ENCODE measurements at places on chromosomes 1 and 21.

DNA sequence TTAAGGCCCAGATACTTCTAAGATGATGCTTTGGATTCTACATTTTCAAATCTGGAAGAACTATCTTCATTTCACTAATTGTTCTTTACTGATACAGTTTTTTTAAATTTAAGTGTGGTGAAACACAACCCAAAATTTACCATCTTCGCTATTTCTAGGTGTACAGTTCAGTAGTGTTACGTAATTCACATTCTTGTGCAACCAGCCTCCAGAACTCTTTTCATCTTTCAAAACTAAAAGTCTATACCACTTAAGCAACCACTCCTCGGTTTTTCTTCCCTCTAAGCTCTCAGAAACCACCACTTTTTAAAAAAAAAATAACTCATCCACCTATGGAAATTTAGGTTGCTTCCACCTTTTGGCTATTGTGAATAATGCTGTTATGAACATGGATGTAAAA lies 220.7 kb downstream of the PDE4B start:
- DNase-seq = no peak

DNA sequence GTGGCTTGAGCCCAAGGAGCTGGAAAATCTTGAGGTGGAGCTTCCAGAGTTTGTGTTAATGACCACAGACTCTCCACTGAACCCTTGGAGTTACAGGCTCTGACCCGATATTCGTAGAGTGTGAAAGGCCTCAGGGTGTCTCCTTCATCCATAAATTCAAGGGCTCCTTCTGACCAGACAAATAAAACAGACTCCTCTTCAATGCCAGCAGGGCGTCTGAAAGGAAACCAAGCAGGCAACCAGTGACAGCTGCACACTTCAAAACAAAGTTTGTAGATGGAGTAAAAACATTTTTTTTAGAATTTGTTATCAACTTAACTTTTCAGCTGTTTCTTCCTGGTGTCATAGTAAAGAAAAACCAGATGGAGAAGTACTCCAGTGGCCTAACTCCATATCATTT lies 161.1 kb downstream of the KCTD3 start:
- no peak for DNase-seq

DNA sequence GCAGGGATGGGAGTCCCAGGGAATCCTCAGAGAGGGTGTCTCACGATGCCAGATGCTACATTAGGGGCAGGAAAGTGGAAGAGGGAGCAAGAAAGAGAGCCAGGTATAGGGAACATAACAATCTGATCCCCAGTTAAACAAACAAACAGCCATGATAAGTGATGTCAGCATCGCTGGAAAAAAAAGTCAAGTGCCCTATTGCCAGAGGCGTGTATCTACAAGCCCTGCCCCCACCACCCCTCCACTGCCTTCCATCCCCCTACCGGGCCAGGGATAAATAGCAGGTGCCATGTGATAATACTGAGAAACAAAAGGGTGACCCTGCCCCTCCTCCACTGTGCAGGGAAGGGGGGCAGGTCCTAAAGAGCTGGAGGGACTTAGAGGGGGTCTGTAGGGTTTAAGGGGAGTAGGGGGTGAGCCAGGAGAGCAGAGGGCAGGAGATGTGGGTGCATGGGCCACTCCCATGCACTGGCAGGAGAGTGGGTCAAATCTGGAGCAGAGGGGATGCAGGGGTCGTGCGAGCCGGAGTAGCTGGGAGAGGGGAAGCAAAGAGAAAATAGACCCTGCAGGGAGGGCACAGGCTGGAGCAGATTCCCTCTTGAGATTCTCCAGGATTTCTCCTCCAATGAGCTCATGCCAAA lies 3.4 kb downstream of the SLC26A9 start:
- no peak for DNase-seq

DNA sequence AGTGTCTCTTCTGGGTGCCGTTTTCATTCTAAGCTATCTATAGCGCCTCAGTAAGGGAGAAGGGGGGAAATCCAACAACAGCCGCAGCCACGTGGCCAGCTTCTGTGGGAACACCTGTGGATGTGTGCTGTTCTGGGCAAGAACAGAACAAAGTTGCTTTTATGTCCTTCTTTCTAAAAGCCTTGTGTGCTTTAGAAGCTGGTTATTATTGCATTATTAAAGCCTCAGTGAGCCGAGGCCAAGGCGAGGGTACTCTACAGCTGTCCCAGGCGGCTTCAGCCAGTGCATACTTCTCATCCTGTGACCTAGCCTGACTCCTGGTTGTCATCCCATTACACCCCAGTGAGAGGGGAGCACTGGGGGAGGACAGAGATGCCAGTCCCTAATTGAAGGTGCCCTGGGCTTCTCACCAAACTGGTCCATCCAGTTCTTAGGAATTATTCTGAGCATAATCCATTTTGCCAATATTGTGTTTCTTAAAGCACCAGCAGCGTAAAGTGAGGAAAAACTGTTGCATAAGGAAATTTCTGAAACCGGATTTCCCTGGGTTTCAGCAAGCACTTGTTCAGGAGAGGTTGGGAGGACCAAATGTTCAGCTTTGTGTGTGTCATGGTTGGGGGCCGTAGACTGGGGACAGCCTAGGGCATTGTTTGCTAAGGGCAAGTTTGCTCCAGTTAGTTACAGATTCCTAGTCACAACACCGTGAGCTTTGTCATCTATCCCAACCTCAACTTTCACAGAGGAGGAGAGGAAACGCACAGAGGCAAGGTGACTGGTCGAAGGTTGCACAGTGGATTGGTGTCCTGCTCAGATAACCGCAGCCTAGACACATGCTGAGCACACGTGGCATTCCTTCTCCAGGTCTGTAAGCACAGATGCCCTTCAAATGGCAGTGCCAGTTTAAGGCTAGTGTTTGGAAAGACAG lies 61.0 kb upstream of the ATP1A1 start:
- no peak for DNase-seq

- peak; percentile 31 for DNase-seq
Measured at GRCh38 chr1:245310571-245311531, 156.1 kb downstream of the KIF26B start.

DNA sequence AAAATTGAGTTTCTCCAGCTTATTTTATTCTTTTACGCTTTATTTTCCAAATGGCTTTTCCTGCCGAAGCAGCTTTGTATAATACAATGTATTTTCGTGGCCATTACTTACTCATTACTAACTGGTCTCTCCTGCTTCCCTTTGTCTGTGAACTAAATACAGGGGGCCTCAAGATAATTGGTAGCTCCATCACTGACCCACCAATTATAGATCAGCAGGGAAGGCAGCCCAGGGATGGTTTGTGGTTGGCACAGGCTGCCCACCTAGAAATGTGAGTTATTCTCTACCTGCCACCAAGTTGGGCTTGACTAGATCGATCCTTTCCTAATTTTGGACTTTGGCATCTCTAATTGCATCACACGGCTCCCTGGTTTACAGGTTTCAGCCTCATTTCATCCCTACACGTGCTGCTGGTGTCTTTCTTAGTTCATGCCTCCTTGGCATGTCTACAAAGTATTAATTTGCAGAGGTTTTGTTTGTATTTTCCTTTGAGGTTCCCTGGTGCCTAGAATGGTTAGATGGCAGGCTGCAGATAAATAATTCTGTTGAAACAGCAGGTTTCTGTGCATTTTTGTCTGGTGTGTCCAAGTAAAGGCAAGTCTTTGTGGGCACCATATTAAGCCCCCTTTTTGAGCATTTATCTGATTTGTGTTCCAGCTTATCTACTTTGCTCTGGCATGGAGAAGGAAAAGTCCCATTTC lies 35.2 kb downstream of the PEX14 start:
- DNase-seq = no peak

DNA sequence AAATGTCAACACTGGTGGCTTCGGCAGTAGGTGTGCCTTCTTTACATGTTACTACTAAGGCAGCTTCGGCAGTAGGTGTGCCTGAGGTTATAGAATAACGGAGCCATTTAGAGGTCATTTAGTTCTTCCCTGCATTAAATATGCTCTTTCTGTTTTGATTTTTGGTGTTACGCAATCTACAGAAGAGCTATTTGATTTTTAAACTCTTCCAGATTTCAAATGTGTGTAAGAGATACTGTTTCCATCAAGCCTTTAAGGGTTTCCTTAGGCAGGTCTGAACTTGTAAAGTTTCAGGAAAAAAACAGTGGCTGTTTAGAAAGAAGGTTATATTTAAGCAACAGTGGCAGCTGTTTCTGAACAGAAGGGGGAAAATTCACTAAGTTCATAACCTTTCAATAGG lies 54.8 kb downstream of the PIK3R3 start:
- DNase-seq = no peak

DNA sequence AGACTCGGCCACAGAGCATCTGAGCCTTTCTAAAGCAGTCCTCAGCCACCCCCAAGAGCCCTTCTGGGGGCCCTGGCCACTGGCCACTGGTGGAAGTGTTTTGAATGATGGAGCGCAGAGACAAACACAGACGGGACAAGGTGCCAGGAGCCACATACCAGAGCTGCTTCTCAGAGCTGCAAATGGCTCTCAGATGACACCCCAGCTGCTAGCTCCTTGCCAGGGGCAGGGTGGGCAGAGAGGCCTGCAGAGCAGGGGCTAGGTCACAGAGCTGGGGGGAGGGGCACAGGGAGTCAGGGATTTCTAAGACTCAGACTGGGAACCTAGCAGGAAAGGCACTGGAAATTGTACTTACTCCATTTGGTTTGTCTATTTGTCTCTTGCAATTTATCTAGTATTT lies 30.4 kb downstream of the KCNN3 start:
- DNase-seq = no peak

- no peak for DNase-seq
Measured at GRCh38 chr1:188295157-188295556, 1466.4 kb downstream of the PLA2G4A start.
